ENCODE measurements at places on chromosomes 1 and 21. TPM values are rescaled to one million over a fixed set of nuclear protein-coding genes. Genes with fewer than 3 reads are reported as not detected.

DNA sequence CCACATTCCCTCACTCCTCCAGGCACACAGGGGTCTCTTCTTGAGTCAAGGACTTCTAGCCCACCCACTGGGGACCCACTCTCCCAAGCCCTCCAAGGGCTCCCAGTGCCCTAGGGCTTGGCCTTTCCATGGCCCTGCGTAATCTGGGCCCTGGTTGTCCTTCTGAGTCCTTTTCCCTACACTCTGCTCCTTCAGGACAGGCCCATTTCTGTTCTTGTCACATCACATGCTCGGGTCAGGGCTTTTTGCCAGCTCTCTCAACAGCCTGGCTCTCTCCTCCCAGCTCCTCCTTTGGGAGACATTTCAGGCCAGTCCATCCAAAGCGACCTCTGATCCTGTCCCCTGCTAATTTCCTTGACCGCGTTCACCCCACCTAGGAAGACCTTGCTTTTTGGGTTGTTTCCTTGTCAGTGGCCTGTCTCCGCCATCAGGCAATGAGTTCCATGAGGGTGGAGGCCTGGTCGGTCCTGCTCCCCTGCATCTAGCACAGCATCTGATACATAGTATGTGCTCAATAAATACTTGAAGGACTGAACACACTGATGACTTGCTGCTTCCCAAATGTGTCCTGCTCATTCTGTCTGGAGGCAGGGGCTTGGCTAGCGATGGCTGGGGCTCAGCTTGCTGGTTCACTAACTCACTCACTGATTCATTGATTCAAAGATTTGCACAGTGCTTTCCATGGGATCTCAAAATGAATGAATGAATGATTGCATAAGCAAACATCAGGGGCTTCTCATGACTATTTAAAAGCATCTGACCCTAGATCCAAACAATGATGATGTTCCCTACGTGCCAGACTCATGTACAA is 44.8 kb downstream of the DHRS3 start:
- DNase-seq, result no peak

DNA sequence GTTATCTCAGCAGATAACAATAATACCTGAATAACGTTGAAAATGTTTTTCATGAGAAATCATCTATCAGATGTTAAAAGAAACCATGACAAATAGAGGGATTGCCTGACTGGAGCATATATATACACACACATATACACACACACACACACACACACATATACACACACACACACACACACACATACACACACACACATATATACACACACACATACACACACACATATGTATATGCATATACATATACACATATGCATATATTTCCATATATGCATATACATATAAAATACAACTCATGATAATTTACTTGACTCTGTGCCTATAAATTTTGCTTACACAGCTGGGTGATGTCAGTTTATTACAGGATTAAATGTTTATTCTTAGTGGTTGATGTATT is 847.3 kb upstream of the ADAMTS5 start:
- no peak for DNase-seq

- DNase-seq, result no peak
Measured at GRCh38 chr1:8239306-8240023, 78.4 kb upstream of the SLC45A1 start.

- no peak for DNase-seq
Measured at GRCh38 chr1:44949286-44949685, 37.1 kb downstream of the EIF2B3 start.

GRCh38 chr1:179743679-179744400 is 749 bp downstream of the FAM163A start:
- DNase-seq, result no peak

DNA sequence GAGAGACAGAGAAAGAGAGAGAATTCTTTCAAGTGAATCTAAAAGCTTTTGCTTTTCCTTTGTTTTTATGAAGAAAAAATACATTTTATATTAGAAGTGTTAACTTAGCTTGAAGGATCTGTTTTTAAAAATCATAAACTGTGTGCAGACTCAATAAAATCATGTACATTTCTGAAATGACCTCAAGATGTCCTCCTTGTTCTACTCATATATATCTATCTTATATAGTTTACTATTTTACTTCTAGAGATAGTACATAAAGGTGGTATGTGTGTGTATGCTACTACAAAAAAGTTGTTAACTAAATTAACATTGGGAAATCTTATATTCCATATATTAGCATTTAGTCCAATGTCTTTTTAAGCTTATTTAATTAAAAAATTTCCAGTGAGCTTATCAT is 117.6 kb downstream of the PTPRC start:
- no peak for DNase-seq

- DNase-seq, result no peak
Measured at GRCh38 chr1:72946903-72947499, 664.7 kb upstream of the NEGR1 start.

GRCh38 chr1:167791281-167792187 is 69.8 kb downstream of the MPZL1 start:
- no peak for DNase-seq

OR2G6 gene
- total RNA-seq, result not detected

DCDC2B gene
- total RNA-seq, result not detected

Measured in frontal cortex (tissue), 4 donors.